ENCODE measurements at places on chromosomes 6 and 20.

DNA sequence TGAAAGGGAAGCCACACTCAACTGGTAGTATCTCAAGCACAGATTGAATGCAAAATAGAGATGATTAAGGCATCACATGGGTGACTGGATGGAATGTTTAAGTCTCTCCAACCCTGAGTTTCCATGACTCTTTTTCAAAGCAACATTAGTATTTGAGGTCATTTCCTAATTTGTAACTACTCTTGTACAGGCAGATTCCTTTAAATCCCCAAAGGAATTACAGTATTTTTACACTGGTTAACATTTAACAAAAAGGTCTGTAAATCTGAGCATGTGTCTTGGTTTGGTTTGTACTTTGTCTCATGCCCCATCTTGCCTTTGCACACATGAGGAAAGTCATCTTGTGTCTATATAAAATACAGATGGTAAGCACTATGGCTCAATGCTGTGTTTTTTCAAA, 15.1 kb downstream of the RMND1 start:
- DNase-seq: no peak

DNA sequence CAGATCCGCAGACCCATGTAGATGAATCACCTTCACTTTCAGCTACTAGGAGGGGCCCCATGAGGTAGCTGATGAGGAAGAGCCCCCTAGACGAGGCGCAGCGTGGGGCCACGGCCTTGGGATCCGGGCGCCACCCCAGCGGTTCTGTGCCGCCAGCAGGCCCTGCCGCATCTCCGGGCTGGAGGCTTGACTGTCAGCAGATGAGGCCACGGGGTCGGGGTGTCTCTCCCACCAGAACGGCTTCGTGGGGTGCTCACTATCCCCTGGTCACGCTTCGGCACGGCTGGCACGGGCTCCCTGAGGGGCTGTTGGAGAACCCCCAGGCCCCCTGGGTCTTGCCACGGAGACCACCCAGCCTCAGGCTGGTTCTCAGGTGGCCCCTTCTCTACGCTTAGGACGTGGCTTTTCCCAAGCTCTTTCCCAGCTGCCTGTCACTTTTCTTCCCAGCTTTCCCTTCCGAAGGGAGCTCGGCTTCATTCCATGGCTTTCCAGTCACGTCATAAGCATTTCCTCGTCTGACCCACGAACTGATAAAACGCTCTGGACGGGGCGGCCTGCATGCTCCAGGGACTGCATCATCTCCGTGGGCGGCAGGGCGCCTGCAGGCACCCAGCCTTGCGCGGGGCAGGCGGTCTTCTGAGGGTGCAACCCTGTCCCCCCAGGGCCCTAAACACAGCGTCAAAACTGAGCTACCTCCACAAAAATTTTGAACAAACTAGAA, 85.9 kb downstream of the THBS2 start:
- DNase-seq: peak; percentile 19

DNA sequence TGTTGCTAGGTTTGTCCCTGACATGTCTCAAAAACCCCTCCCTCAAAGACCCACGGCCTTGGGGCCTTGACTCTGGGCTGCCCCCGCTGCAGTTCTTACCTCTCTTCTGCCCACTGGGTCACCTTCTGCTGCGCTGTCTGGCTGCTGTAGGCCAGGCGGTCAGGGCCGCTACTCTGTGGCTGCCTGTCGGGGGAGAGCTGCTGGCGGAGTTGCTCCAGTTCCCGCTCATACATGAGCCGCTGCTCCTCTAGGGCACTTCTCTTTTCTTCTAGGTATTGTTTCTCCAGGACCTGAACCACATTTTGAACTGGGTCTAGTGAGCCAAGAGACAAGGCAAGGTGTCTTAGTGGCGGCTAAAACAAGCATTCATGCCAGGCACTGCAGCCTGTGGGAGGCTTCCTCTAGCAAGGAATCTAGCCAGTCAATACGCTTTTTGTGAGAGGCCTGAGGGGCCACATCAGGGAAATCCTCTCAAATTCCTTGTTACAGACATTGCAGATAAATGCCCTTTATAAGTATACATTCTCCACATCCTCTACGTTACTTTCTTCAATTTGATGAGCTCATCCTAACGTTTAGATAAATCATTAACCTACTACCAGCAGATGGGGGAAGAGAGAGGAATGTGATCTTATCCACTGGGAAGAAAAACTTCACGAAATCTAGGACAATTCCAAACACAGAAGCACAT, 110.3 kb upstream of the NUP153 start:
- DNase-seq: peak; percentile 9

GRCh38 chr6:143872201-143872600, 7.9 kb downstream of the ZC2HC1B start:
- no peak for DNase-seq

DNA sequence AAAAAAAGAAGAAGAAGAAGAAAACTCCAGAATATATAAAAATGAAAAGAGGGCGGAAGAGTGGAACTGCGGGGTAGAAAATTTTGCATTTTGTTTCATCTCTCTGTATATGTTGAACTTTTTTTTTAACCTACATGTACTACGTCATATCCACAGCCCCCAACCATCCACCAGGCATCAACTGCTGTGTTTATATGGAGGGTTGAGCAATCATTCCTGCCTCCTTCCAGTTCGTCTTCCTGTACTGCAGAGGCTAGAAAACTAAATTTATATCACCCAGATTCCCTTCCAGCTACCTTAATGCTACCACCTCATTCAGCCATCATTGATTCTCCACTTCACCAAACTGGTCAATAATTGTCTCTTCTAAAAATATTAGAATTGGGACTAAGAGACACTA, 9.5 kb upstream of the SIGLEC1 start:
- no peak for DNase-seq

- peak; percentile 18 for DNase-seq
These were observed 573.3 kb downstream of the PKHD1 start for GRCh38 chr6:51513891-51514747.

Measured in ELF-1 (cell line).